ENCODE measurements at places on chromosomes 12 and 14.

DNA sequence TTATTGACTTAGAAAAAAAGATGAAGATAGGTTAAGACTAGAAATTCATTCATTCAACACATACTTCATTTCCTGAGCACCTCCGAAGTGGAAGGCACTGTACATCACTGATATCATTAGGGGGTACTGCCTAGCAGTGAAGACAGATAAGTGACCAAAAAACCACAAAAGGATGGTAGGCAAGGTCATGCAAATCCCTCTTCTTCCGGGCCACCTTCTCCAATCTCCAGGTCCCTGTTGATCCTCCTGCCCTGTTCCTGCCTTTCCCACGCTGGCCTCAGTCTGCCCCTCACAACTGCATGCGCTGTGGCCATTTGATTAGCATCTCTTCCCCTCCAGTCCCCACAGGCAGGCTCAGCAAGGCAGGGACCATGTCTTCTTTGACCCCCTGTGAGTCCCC lies 60.8 kb downstream of the SETD3 start:
- peak; percentile 31 for DNase-seq

GRCh38 chr14:94139421-94139820 lies 10.0 kb upstream of the IFI27L2 start:
- no peak for DNase-seq

GRCh38 chr12:45350861-45351260 lies 135.0 kb downstream of the ANO6 start:
- no peak for DNase-seq

GRCh38 chr12:41993283-41993682 lies 151.4 kb downstream of the GXYLT1 start:
- DNase-seq, result no peak

DNA sequence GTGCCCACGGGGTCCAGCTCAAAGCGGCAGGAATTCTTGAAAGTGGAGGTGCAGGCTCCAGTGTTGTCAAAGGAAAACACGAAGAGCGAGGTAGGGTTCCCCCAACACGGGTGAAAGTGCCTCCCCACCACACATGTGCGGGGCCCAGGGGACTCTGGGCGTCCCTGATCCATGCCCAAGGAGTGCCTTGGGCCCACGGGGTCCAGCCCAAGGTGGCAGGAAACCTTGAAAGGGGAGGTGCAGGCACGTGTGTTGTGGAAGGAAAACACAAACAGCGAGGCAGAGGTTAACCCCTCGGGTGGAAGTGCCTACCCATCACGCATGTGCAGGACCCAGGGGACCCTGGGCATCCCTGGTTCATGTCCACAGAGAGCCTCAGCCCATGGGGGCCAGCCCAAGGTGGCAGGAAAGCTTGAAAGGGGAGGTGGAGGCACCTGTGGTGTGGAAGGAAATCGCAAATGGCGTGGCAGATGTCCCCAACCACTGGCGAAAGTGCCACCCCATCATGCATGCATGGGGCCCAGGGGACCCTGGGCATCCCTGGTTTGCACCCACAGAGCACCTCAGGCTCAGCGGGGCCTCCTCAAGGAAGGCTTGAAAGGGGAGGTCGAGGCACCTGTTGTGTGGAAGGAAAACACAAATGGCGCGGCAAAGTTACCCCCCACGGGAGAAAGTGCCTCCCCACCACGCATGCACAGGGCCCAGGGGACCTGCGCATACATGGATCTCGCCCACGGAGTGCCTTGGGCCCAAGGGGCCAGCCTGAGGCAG lies 584.6 kb downstream of the ALG10 start:
- no peak for DNase-seq

GRCh38 chr12:71731439-71732356 lies 23.0 kb upstream of the RAB21 start:
- no peak for DNase-seq

GRCh38 chr14:71647086-71647784 lies 285.0 kb upstream of the RGS6 start:
- no peak for DNase-seq

GRCh38 chr12:608921-609320 lies 54.3 kb downstream of the NINJ2 start:
- no peak for DNase-seq

GRCh38 chr14:75259510-75259855 lies 19.1 kb upstream of the FOS start:
- DNase-seq, result peak; percentile 78

DNA sequence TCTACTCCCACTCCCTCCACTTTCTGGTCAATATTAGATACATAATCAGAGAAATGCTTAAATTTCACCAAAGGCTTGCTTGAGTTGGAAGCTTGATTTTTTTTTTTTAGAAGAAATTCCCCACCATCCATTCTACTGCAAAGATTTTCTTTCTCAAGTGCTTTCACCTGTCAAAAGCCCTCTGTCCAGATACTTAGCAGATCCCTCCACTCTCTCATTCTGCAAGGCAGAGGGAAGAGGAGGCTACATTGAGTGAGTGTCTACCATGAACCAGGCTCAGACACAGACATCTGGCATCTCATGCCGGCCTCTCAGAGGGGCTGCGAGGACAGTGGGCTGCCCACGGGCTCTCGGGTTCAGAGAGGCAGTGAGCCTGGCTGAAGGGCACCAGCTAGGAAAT lies 127.6 kb upstream of the GSC start:
- no peak for DNase-seq

GRCh38 chr14:38710881-38711280 lies 392.2 kb downstream of the SEC23A start:
- DNase-seq, result no peak

GRCh38 chr14:91138511-91139359 lies 24.9 kb downstream of the DGLUCY start:
- peak; percentile 67 for DNase-seq

GRCh38 chr12:39628836-39629235 lies 9.2 kb upstream of the ABCD2 start:
- no peak for DNase-seq

DNA sequence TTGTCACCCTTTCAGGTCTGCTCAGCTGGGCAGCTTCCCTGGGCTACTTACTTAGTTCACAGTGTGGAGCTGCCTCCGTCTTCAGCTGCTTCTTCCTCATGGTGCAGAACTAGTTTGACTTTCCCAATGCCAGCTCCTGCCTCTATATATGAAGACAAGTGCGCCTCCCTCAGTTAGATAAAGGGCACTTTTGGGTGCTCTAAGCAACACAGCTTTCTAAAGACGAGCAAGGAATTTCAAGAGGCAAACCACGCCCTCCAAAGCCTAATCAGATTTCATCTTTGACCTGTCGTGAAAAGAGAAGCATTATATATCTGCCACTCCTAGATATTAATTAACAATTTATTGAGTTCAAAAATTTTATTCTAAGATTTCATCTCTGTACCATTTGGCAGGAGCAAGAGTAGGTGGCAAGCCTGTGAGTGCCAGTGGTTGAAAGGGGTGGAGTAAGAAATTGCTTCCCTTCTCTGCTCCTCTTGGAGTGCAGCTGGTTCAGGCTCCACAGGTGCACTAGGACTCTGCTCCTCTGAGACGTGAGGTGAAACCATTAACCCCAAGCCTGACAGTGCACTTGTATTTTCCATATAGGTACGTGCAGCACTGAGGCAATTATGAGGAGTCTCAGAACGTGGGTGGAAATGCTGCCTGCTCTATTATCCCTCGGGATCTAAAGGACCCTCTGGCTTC lies 2.1 kb upstream of the SLC11A2 start:
- peak; percentile 84 for DNase-seq

Data from erythroblast (primary cell).